NCI-H1694 treated with DMSO at 0.1 percent for 48 hours (cell line): ENCODE measurements at places on chromosomes 5 and 9.

DNA sequence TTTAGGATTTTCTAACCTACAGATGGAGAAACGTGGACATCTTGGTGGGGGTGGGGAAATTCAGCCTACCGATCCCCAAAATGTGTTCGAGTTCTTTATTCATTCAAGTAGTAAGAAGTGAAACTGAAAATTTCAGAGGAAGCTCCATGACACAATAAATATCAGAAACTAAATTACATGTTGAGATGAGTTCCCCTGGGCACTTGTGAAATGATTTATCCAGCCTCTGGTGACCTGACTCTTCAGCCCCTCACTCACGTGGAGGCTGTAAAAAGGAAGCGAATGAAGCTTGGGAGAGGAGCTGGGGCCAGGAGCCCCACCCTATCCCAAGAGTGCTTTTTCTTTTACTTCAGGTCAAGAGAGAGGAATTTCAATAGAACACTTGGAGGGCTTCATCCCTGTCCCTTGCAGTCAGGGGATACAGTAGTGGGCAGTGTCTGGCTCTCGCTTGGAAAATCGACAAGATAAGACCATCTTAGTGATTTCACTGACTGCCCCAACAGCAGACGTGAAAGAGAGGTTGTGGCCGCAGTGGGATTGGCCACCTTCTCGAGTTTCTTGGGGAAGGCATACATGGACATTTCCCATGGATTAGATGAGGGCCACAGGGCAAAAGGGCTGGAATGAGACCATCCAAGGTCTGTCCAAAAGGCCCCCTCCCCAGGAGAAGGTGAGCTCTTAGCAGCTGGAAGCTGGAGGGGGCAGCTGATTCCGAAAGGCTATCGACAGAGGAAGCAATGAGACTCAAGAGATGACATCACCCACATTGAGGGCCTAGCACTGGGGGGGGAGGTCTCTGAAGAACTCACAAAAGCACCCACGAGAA is 76.8 kb upstream of the SH3PXD2B start:
- no peak for DNase-seq

GRCh38 chr9:93697352-93698139 is 121.2 kb downstream of the PHF2 start:
- no peak for DNase-seq

GRCh38 chr9:33426843-33427293 is 20.5 kb downstream of the AQP3 start:
- no peak for DNase-seq

GRCh38 chr5:140357726-140358093 is 2.3 kb upstream of the SLC4A9 start:
- DNase-seq: peak; percentile 78
